ENCODE measurements at places on chromosomes 6 and 20.

- no peak for DNase-seq
Measured at GRCh38 chr20:19004975-19005374, 191.4 kb downstream of the SCP2D1 start.

DNA sequence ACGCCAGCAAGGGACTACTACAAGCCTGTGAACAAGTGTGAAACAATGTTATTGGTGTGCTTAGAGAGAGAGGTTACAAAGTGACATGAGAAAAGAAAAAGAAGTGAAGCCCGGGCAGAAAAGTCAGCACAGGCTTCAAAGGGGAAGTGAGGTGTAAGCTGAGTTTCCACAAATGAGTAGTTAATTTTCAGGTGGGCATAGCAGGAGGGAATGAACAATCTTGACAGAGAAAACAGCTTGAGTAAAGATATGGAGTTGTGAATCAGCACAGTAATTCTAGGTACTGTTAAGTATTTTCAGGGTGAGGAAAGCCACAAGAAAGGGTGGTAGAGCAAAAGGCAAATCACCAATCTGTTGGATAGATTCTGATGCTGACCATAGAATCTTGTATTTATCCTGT lies 4.3 kb downstream of the KCNQ5 start:
- DNase-seq: no peak

GRCh38 chr20:24648919-24649318 lies 179.5 kb downstream of the SYNDIG1 start:
- no peak for DNase-seq

GRCh38 chr6:145380186-145380585 lies 355.1 kb downstream of the EPM2A start:
- no peak for DNase-seq

GRCh38 chr6:36120018-36120417 lies 10.3 kb upstream of the MAPK13 start:
- DNase-seq: no peak

GRCh38 chr6:44117397-44118128 lies 9.7 kb downstream of the MRPL14 start:
- DNase-seq: no peak

DNA sequence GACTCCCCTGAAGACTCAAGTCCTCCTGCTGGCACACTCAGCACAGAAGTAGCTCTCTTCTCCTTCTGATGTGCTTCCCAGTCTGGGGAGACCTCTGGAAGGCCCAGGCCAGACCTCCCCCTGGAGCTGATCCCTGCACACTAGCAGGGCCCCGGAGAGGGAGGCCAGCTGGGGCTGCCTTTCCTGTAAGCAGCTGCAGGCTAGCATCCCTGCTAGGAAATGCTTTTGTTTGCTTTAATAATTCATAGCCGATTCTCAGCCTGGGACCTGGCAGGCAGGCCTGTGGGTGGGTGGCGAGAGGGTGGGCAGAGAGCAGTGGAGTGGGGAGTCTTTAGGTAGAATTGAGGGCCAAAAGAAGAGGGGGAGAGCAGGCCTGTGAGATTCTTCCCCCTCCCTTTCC lies 5.2 kb downstream of the EBF4 start:
- no peak for DNase-seq

DNA sequence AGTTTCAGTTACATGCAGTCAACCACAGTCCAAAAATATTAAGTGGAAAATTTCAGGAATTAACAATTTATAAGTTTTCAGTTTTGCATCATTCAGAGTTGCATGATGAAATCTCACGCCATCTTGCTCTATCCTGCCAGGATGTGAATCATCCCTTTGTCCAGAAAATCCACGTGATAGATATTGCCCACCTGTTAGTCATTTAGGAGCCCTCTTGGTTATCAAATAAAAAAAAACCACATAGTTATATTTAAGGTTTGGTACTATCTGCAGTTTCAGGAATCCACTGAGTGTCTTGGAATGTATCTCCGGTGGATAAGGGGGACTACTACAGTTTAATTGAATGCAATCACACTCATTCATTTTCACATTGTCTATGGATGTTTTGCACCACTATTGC lies 1249.0 kb upstream of the CITED2 start:
- no peak for DNase-seq

- no peak for DNase-seq
Measured at GRCh38 chr6:56986611-56987010, 31.7 kb downstream of the BEND6 start.

- DNase-seq: no peak
Measured at GRCh38 chr6:13229205-13230085, 98.9 kb downstream of the TBC1D7 start.

GRCh38 chr6:137013738-137014602 lies 30.8 kb downstream of the IL20RA start:
- DNase-seq: peak; percentile 16

- peak; percentile 55 for DNase-seq
Measured at GRCh38 chr6:136303516-136303915, 13.9 kb upstream of the BCLAF1 start.

DNA sequence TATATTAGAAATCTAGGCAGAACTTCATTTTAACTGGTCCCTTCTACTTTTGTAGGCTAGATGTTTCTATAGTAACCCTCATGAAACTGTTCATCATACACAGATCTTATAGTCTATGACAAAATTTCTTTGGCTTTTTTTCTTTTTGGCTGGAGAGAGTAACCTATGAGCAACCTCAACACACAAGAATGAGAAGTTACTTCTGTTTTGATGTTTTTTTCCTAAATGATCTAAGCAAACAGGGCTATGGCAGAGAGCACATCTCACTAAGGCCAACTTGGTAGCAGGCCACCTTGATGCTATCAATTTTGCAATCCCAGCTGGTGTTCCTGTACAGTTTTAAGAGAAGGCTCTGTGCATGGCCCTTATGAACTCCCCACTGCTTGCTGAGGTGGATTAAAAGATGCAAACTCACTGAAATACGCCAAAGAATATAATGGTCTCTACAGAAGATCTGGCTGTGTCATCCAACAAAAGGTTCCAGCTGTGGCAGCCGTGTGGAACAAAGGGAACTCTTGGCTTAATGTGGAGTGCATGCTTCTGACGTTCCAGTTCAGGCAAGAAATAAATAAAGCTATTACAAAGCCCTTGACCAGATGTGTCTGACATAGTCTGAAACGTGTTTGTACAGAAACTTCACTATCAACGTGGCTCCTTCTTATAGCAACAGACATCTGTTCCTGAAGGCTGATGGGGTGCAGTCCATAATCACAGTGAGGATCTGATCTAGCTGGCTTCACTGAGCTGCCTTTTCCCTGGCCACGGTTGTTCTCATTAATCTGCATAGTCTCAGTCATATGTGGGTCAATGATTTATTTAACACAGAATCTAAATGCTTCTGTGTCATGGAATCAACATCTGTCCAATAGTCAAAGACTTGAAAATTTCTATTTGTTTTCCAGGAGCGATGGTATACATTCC lies 481.1 kb downstream of the BMP2 start:
- no peak for DNase-seq

DNA sequence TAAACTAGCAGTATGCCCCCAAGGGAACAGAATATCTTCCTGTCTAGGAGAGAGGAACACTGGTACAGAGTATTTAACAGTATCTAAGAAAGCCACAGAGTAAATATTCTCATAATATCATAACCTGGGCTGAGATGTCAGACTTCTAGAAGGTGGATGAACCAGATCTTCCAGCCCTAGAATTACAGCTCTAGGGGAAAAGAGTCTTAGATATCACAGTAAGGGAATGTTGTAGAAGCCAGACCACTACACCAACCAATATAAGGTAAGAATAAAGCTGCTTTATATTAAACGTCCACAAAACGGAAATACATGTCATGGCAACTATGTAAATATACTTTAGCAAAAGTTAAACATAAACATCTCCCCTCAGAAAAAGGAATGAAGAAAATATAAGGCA lies 12.4 kb downstream of the SERINC1 start:
- no peak for DNase-seq

DNA sequence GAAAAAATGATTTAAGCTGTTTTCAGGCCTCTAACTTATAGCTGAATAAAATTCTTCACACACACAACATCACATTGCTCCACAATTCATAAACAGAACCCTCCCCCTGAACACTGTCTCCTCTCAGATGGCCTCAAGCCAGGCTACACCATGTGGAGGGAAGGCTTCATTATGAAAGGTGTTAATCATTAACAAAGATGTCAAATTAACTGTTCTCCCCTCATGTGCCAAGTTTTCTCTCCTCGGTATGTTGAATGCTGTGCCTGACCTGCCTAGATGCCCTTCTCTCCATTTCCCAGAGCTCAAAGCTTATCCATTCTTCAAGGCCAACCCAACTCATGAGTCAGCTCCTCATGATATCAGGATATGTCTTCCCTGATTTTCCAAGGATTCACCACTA lies 210.4 kb downstream of the GMDS start:
- no peak for DNase-seq

DNA sequence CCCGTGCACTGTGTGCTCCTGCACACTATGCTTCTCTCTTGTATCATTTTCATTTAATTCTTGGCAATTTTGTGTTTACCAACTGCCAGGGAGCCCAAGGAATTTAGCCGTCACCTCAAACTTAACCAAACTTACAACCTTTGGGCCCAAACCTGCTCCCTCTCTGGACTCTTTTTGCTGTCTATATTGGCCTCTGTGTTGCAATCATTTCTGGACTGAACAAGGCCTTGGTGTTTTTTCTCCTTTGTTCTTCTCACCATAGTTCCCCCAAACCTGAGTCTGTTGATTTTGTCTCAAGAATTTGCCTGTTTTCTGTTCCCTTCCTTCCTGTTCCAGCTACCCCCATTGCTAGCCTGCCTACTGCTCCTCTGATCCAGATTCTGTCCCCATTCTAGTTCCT lies 19.2 kb downstream of the DCBLD1 start:
- DNase-seq: no peak

DNA sequence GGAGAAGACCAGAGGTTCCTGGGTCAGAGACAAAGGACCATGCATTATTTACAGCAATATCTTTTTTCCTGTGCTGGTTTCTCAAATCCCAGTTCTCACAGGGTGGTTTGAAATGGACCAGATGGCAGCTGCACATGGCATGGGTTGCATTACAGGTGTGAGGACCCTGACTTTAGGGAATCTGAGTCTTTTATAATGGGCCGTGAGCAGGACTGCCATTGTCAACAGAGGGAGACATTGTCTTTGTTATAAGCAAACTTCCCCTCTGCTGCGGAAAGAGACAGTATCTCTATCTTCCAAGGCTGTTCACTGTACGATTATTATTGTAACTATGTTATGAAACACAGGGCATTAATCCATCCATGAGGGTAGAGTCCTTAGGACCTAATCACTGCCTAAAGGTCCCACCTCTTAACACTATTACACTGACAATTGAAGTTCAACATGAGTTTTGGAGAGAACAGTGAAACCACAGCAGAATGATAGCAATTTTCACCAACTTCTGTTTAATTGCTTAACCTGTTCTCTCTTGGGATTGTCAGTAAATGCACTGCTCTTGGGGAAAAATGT lies 156.1 kb upstream of the AGPAT4 start:
- no peak for DNase-seq

DNA sequence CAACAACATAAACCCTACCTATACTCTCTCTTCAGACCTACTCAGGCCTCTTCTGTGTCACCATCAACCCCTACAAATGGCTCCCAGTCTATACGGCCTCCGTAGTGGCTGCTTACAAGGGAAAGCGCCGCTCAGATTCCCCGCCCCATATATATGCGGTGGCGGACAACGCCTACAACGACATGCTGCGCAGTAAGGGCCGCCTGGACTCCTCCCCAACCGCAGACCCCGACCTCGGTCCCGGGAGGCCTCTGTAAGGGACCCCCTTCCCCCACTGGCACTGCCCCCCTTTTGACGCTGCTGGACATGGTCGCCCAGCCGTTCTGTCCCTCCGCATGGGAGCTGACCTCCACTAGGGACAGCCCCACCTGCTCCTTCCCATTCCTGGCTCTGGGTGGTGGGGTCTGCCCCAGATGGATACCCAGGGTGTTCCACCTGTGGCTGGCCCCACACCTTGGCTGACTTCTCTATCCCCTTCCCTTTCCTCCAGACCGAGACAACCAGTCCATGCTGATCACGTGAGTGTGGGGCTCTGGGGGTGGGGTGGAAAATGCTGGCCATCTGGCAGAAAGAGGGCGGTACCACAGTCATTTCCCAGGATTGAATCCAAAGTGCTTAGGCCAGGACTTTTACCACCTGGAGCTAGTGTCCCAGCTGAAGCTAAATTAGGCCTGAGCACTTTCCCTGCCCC lies 25.0 kb downstream of the MYH7B start:
- DNase-seq: no peak

GRCh38 chr6:38270367-38270766 lies 369.4 kb downstream of the BTBD9 start:
- no peak for DNase-seq

- no peak for DNase-seq
Measured at GRCh38 chr20:59958123-59958522, at the start of gene CDH26. TSS of gene CDH26 (plus strand) at chr20:59958423. CDS start at chr20:59958727, 304 bp downstream.

DNA sequence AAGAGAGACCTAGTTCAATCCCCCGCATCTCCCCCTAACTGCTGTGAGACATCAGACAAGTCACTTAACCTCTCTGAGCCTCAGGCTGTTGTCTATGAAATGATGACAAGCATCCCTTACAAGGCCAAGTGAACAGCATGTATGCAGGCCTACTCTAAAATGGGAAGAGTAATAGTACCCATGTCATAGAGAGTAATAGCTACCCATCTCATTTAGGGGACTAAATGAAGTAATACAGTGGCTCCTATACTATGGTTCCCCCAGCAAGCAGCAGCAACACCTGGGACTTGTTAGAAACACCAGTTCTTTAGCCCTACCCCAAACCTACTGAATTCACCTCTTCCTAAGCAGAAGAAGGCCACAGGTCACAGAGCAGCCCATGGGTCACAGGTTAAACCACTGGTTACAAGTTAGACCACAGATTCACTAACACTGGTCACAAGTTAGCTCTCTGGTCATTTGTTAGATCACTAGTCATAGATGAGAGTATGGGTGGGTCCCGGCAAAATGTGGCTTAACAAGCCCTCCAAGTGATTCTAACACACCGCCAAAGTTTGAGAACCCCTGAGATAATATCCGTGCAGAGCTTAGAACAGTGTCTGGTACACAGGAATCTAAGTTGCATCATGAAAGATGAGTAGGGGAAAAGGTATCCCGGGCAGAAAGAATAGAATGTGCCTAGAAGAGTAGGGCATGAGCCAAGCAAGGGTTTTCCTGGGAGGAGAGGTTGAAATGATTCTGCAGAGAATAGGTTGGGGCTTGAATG lies 1.4 kb downstream of the DEFB124 start:
- no peak for DNase-seq

DNA sequence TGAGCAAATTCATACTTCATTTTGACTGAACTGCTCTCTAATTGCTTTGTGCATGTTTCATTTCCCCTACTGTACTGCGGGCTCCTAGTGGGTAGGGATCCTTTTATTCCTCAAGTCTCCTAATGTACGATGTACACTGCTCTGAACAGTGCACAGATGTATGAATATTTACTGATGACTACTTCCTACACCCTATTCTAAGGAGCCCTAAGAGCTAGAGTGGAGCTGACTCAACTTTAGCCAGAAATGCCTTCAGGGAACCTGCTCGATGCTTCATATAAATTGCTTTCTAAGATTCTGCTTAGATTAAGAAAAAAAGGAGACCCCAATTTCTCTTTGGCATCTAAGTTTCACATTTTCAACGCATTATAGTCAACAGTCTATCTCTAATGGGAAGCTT lies 47.6 kb upstream of the SPDEF start:
- no peak for DNase-seq

- DNase-seq: peak; percentile 95
Measured at GRCh38 chr20:237489-237888, 10.4 kb downstream of the DEFB129 start.

Measured in inflammatory macrophage treated with lipopolysaccharide for 1 hour (primary cell).